ENCODE measurements at places on chromosomes 7 and 10. TPM values are rescaled to one million over a fixed set of nuclear protein-coding genes. Genes with fewer than 3 reads are reported as not detected.

GRCh38 chr10:18043148-18044006 lies 91.7 kb downstream of the SLC39A12 start:
- H3K4me1 ChIP-seq, result peaks cover 9% of the 10 kb centered on the region
- H3K27ac ChIP-seq, result no peak overlapping the region
- no peak overlapping the region for H3K4me3 ChIP-seq
- no peaks in the 10 kb centered on the region for H3K27me3 ChIP-seq
- ATAC-seq, result no peak

Gene C10orf62
- total RNA-seq, result not detected

DNA sequence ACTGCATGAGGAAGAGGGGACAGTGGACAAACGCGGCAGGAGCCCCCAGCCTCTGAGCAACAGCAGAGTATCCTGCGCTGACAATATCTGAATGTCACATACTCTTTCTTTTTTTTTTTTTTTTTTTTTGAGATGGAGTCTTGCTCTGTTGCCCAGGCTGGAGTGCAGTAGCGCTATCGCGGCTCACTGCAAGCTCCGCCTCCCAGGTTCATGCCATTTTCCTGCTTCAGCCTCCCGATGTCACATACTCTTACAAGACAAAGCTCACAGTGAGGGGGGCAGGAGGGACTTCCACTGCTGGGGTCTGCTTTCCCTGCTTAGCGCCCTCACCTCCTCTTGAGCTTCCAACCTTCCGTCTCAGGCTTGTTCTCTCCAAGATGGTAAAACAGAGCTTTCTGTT lies 51.2 kb upstream of the TNS3 start:
- ATAC-seq, result no peak
- H3K36me3 ChIP-seq, result no peaks in the 10 kb centered on the region
- H3K4me1 ChIP-seq, result no peaks in the 10 kb centered on the region
- no peaks in the 10 kb centered on the region for H3K27me3 ChIP-seq
- no peak overlapping the region for H3K27ac ChIP-seq

- peaks cover 61% of the 10 kb centered on the region for H3K4me1 ChIP-seq
- peak overlapping the region; percentile 22 for H3K4me3 ChIP-seq
- H3K36me3 ChIP-seq, result no peaks in the 10 kb centered on the region
- no peak overlapping the region for H3K27ac ChIP-seq
These were observed 167.7 kb downstream of the UBE2H start for GRCh38 chr7:129784783-129785684.

GRCh38 chr10:133024704-133025557 lies 62.8 kb upstream of the ADGRA1 start:
- no peak for ATAC-seq
- H3K27me3 ChIP-seq, result peaks cover 87% of the 10 kb centered on the region
- no peaks in the 10 kb centered on the region for H3K36me3 ChIP-seq
- no peaks in the 10 kb centered on the region for H3K4me1 ChIP-seq
- H3K4me3 ChIP-seq, result no peak overlapping the region

Gene NOS3
- 9.3 TPM for total RNA-seq

- no peak overlapping the region for H3K27ac ChIP-seq
- no peaks in the 10 kb centered on the region for H3K27me3 ChIP-seq
- no peaks in the 10 kb centered on the region for H3K36me3 ChIP-seq
- H3K4me1 ChIP-seq, result no peaks in the 10 kb centered on the region
These were observed 231.2 kb upstream of the KCND2 start for GRCh38 chr7:120041798-120042197.

- H3K27me3 ChIP-seq, result no peaks in the 10 kb centered on the region
- ATAC-seq, result no peak
- no peaks in the 10 kb centered on the region for H3K36me3 ChIP-seq
- no peak overlapping the region for H3K27ac ChIP-seq
- H3K4me3 ChIP-seq, result no peak overlapping the region
These were observed 455.6 kb upstream of the ANKRD30A start for GRCh38 chr10:36669615-36670352.

Gene PLAU
- total RNA-seq, result 7.7 TPM

Gene NFE2L3
- total RNA-seq, result 1.4 TPM
